Psoas muscle (tissue), 8 donors: ENCODE measurements at places on chromosomes 16 and 17. TPM values are rescaled to one million over a fixed set of nuclear protein-coding genes. Genes with fewer than 3 reads are reported as not detected.

- DNase-seq = peak; percentile 46
These were observed 23.1 kb downstream of the CREBBP start for GRCh38 chr16:3857189-3858043.

GRCh38 chr17:6597727-6598126 lies 41.4 kb upstream of the PITPNM3 start:
- DNase-seq = no peak

DNA sequence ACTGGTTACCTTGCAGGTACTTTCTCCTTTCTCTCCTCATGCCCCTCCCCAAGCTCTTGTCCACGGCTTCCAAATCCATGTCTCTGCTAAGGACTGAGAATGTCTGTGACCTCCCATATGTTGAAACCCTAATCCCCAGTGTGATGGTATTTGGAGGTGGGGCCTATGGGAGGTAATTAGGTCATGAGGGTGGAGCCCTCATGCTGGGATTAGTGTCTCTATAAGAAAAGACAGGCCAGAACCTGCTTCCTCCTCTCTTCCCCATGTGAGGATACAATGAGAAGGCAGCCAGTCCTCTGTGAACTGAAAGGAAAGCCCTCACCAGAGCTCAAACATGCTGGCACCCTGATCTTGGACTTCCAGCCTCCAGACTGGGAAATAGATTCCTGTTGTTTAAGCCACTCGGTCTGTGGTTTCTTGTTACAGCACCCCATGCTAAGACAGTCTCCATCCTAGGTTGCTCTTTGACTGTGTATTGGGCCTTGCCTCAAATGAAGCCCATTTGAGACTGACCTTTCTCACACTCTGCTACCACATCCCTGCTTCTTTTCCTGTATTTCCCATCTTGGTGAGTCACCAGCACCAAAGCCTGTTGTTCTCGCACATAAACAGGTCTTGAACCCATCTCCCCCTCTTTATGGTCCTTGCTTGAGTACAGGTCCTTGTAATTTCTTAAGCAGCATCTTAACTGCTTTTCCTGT lies 135.0 kb downstream of the CDK5R1 start:
- no peak for DNase-seq

DNA sequence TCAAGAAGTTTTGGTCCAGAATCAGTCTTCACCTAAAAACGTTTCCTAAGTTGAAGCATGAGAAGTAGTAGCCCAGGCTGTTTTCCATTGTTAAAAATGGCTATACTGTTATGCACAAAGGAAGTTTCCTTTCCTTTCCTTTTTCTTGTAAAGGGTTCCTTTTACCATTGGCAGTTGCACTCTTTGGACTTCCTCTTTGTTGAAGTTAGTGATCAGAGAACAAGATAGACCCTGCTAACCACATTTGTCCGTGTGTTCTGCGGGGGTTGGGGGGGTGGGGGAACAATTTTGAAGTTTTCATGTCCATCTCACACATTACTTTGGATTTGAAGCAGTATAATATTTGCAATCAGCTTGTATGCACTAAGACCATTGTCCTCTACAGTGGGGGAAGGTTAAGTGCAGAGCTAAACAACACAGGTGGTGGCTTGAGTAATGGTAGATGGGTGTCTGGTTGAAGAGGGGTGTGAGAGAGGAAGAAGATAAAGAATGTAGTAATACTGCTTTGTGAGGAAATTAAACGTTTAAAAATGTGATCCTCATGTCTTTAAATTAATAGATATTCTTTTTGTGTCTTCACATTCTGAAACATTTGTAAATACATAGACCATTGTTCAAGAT lies 1.4 kb downstream of the LPCAT2 start:
- DNase-seq = no peak

DNA sequence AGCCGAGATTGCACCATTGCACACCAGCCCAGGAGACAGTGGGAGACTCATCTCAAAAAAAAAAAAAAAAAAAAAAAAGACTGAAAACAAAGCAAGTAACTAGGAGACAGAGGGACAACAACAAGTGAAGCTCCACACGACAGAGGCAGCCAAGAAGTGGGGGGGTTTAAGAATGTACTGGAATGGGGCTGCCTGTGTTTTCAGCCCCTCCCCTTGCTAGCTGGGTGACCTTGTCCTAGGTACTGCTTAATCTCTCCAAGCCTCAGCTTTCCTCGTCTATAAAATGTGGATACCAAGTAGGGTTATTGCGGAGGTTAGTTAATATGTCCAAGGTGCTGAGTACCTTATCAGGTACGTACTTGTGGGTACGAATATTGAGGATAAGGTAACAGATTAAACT lies 163.8 kb upstream of the CACNG5 start:
- no peak for DNase-seq

GRCh38 chr16:30113031-30113710 lies at the start of gene GDPD3:
Gene GDPD3 (minus strand): TSS chr16:30113537. CDS start chr16:30113478, 59 bp downstream.
- no peak for DNase-seq

DNA sequence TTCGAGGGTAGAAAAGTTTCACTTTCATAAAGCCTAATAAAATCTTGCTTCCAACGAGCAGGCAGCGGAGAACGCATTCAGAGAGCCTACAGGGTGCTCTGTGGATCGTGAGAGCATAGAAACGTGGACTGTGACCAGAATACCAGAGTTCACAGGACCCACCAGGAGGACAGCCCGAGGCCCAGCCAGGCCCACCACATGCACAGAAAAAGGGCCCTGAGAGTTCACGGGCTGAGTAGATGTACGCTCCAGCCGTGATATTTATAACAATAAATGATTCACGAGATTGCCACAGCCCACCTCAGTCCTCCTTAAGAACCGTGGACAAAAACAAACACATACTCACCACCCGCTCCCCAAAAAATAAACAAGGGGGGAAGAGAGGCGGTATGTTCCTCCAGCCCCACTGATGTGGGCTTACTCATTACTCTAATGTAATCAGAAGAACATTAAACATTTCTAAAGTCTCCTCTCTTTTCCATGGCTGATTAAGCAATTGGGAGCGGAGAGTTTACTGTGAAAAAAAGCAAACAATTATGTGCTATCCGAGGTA lies 207.2 kb downstream of the C16orf78 start:
- no peak for DNase-seq

GRCh38 chr17:15231851-15232516 lies 33.1 kb downstream of the PMP22 start:
- no peak for DNase-seq

GRCh38 chr17:2061441-2061958 lies 6.6 kb downstream of the HIC1 start:
- DNase-seq = no peak

DNA sequence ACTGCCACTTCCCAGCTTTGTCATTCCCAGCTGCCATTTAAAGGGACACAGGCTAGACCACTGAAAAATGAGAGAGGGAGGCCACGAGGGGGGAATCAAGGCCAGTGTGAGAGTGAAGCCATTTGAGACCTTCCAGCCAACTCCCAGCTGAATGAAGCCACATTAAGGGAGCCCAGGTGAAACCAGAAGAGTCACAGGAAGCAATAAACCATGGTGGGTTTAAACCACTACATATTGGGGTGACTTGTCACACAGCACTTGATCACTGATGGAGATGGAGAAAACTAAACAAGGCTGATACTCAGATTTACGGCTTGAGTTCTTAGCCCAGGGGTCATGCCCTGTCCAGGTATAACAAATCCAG lies 2.8 kb upstream of the NUBP1 start:
- no peak for DNase-seq

- DNase-seq = peak; percentile 75
These were observed 16.4 kb downstream of the ATP6V0D1 start for GRCh38 chr16:67464565-67464964.

DNA sequence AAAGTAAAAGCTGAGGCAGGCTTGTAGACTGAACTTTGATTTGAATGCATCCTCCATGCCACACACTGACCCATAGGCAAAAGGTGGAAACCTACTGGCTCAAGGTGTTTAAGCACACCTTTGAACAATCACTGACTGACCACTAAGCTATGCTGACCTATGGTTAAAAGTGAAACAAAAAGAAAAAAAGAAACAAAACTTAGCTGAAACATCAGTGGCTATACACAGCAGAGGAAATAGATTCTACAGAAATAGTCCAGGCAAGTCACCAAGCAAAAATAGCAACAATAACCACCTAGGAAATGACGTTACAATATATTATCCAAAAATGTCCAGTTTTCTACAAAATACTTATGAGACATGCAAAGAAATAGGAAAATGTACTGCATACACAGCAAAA lies 60.2 kb downstream of the RPGRIP1L start:
- no peak for DNase-seq

TMEM220 gene
- total RNA-seq = 8.4 TPM

RMI2 gene
- total RNA-seq = 0.64 TPM

SPECC1 gene
- total RNA-seq = 4.7 TPM

MT1M gene
- total RNA-seq = 22.8 TPM

JPH3 gene
- 0.13 TPM for total RNA-seq

ETV4 gene
- total RNA-seq = 0.22 TPM
